Aorta (tissue), 5 donors: ENCODE measurements at places on chromosomes 13 and 19. TPM values are rescaled to one million over a fixed set of nuclear protein-coding genes. Genes with fewer than 3 reads are reported as not detected.

The ZNF134 gene
- 16.6 TPM for total RNA-seq

The IZUMO4 gene
- total RNA-seq: 3.6 TPM

The FCHO1 gene
- 6.9 TPM for total RNA-seq

The APOC1 gene
- 14.8 TPM for total RNA-seq

The GRK1 gene
- not detected for total RNA-seq

The KLF5 gene
- total RNA-seq: 3.6 TPM

DNA sequence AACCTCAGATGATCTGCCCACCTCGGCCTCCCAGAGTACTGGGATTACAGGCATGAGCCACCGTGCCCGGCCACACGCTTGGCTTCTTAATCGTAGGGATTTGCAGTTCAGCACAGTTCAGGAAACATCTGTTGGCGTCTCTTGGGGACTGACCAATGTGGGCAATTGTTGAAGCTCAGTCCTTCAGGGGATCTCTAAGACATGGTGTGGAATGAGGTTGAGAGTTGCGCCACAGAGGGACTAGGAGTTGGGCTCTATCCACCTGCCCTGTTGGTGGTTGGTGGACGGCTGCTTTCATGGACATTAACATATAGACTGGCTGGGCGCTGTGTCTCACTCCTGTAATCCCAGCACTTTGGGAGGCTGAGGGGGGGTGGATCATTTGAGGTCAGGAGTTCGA is 37.3 kb upstream of the SIN3B start:
- DNase-seq: no peak

GRCh38 chr13:75415694-75416093 is 66.3 kb downstream of the TBC1D4 start:
- no peak for DNase-seq

DNA sequence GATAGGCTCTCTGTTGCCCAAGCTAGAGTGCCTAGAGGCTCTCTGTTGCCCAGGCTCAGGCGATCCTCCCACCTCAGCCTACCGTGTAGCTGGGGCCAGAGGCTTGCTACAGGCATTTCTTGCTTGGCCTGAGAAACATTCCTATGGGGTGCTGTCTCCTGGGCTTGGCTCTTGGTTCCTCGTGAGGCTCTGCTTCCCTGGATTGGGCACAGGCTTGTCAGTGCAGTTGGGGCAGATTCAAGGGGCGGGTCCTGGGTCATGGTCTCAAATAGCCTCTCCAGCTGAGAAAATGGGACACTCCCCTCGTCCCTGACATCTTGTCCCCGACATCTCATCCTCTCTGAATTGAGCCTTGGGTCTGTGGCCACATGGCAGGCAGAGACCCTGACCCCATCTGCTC is 4.9 kb downstream of the TSSK6 start:
- DNase-seq: no peak

- no peak for DNase-seq
Measured at GRCh38 chr13:46831588-46832194, 34.7 kb upstream of the ESD start.

DNA sequence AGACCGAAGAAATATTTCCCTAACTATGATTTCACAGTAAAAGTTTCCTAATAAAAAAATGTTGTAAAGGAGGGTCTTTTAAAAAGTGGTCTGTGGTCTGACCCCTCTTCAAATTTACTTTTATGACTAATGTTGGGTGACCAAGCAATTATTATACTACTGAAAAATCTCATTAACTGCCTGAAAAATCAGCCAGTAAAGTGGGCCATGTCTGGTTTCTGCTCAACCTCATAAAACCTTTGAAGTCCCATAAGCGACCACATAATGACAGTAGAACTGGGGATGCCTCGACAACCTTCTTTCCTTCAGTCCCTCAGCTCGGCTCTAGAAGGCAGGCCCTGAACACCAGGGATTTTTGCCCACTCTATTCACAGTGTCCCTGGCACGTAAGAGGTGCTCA is 434.3 kb downstream of the EFNB2 start:
- DNase-seq: no peak

GRCh38 chr19:44988896-44989556 is 12.2 kb upstream of the RELB start:
- peak; percentile 89 for DNase-seq

DNA sequence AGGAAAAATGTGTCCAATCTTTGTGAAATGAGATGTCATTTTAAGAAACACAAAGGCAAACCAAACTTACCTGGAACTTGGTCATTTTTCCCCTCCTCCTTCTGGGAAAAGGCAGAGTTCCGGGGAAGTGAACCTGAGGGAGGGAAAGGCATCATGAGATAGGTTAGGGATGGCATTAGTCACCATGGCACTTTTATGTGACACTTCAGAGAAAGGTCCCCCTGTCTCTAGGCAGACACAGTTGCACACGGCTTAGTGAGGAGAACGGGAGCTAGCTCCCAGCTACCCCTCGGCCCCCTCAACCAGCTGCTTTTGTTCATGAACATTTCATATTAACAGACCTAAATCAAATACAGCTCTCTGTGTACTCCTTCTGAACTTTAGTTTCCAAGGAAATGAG is 1.5 kb downstream of the ZNF235 start:
- DNase-seq: no peak

DNA sequence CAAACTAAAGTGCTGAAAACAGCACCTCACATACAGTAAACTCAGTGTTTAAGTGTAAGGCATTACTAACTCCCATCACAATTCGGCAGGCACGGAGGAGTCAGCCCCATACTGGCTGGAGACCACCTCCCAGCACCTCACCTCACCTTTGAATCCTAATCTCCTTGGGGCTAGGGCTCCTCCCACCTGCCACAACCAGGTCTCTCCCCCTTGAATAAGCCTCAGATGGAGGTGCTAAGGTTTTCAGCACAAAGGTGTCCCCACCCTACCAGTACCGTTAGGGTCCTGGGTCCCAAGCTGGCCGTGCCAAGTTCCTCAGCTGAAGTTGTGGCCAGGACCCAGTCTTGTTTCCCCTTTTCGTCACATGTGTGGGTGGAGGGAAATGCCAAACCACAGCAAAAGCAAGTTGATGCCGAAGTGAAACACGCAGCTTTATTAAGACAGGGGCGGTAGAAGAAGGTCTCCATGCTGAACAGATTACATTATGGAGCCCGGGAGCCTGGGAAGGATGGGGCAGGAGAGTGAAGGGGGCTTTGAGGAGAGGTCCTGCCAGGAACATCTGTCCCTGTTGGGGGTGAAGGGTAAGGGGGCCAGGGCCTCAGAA is at the start of gene IGFLR1:
TSS of gene IGFLR1 (minus strand) at position 332 of the 604 bp plus-strand sequence. CDS start 1,272 bp downstream, outside the sequence.
- DNase-seq: no peak

DNA sequence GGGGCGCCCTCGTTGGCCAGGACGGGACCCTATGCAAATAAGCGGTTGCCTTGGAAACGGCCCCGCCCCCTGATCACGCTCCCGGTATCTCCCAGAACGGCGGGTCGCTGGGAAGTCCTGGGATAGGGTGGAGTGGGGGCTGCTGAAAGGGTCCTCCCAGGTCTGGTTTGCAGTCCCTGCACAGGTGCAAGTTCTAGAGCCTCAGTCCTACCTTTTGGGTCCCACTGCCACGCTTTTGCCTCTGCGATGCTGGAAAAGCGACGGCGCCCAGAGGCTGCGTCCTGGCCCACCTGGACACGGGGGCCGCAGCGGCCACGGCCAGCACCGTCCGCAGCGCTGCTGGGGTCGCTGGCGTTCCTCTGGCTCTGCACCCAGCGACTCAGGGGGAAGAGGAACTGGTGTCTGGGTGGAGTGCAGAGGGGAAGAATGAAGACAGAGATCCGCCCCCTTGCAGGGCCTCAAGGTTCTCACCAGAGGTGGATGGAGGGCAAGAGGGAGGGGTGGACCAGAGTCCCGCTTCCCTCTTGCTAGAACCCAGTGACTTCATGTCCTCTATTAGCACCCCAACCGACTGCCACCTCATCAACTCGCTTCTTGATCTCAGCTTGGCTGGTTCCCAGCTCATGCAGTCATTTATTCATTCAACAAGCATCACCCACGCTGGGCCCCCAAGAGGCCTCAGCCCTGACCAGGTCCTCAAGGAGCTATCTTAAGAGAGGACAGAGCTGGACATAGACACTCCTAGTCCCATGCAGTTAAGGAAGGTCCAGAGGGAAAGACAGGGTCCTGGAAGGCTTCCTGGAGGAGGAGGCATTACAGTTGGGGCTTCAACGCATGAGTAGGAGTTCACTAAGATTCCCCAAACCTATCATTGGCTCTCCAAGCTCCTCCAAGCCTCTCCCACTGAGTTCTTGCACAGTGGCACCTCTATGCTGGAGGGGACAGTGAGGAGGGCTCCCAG is at the start of gene LRRC25:
TSS of gene LRRC25 (minus strand) at position 381 of the 961 bp plus-strand sequence. CDS start 659 bp downstream, outside the sequence.
- no peak for DNase-seq

- no peak for DNase-seq
Measured at GRCh38 chr13:23516190-23516589, 54.0 kb upstream of the TNFRSF19 start.

- no peak for DNase-seq
Measured at GRCh38 chr13:47038188-47038587, 141.3 kb upstream of the HTR2A start.

DNA sequence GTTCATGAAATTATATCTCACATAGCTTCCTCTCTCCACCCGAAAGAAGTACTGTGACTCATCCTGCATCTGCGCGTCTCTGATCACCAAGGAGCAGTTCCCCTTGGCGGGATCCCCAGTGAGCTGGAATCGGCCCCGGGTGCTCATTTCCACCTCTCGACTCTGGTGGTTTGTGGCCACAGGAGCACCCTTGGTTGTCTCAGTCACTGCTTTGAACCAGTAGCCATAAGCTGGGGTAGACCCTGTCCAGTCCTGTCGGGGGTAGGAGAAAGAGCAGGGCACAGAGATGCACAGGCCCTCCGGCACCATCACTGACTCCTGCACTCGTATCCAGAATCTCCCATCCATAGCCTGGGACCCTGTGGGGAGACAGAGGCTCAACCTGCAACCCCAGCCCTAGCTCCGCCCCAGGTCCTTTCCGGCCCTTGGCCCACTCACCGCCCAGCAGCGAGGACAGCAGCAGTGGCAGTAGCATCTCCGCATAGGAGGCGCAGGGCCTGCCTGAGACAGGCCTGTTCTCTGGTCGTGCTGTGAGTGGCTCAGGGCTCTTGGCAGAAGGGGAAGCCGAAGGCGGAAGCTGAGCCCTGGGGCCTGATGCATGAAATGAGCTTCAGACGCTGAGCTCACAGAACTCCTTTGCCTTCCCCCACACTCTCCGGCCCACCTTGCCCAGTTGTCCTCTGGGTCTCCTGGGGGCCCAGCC is at the start of gene SIGLEC10:
TSS of gene SIGLEC10 (minus strand) at position 536 of the 703 bp plus-strand sequence. CDS start at position 475, 61 bp downstream.
- peak; percentile 80 for DNase-seq

DNA sequence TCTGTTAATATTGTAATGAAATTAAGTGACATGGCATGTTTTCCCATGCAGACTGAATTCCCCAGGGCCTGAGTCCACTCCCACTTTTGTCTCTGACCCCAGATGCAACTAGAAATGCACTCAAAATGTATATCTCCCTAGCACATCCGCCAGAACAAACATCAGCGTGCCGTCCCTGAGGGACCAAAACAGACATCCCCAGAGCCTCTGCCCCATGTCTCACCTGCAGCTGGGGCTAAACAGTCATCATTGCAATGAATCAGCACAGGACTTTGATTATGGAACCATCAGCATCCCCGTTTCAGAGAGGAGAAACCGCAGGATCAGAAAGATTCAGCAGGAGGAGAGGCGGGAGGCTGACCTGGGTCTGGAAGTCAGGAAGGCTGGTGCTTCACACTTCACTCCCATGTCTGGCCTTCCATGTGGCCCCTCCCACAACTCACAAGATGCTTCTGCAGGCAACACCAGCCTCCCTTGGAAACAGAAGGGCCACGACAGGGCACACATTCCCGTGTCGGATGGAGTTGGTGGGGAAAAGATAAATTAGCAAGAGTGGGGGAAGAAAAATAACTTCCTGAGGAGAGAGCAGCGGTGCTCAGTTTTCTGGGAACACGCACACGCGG is 130.6 kb upstream of the VSTM2B start:
- DNase-seq: no peak

DNA sequence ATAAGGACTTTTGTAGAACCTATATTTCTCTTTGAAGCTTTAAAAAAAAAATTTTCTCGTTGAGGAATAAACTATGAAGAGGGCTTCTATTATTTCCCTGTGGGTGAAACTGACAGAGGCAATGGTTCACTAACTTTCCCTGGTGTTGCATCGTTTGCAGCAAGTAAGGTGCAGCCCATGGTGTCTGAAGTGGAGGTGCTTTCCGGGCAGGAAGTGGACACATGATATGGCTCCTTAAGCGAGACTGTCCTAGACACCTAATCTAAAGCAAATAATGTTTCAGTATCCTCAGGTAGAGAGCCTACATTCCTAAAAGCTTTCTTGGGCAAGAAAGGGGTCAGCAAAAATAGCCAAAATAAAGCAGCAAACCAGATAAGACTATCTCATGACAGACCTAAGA is 437.6 kb upstream of the ARGLU1 start:
- DNase-seq: no peak

- DNase-seq: no peak
Measured at GRCh38 chr19:38346837-38347236, 11.2 kb downstream of the CATSPERG start.

DNA sequence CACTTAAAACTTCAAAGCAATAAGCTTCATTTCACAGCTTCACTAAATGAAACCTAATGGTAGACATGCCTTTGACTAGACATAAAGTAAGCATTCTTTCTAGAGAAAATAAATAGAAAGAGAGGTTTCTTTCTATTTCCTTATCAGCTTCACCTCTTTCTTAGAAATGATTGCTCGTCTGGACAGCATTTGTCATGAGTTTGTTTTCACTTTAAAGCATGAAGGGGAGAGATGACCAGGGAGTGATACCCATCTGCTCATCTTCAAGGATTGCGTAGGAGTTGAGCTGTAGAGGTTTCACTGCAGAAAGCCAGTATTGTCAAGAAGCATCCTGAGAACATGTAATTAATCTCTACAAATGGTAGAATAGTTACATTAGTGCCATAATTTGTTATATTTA is 61.3 kb downstream of the COL4A2 start:
- no peak for DNase-seq

GRCh38 chr19:3129112-3129511 is 6.7 kb upstream of the GNA15 start:
- no peak for DNase-seq

GRCh38 chr19:33235996-33236350 is 10.3 kb upstream of the SLC7A10 start:
- no peak for DNase-seq

DNA sequence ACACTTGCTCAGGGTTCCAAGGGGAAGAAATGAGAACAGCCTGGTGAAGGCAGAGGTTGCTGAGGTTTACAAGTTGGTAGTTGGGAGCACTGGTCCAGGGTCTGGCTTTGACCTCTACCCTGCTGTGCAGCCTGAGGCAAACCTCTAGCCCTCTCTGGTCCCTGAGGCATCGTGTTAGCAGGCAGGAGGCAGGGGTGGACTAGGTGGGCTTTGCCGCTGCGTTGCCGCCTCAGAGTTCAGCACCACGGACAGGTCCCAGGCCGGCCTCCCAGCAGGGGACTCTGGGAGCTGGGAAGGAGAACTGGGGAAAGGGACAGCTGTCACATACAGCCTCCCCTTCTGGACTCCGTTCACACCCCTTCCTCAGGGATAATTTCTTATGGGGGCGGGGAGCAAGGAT is 3.1 kb downstream of the NCAN start:
- DNase-seq: peak; percentile 81

DNA sequence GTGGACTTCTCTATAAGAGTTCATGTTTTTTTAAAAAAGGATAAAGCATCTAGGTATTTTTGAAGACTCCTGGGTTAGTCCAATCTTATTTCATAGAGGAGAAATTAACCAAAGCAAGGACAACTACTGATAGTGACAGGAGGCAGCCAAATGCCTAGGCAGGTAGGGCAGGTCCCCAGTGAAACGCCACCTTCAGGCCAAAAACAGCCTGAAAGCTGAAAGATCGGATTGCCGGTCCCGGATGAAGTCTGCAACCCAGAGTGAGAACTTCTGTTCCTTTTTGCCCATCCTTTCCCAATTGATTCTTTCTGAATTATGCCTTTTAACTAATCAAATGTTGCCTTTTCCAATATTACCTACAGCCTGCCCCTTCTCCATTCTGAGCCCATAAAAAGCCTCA is 6.1 kb upstream of the GGACT start:
- no peak for DNase-seq

- no peak for DNase-seq
Measured at GRCh38 chr13:62960723-62961122, 1545.1 kb upstream of the PCDH20 start.
